ENCODE measurements at places on chromosomes 16 and 17. TPM values are rescaled to one million over a fixed set of nuclear protein-coding genes. Genes with fewer than 3 reads are reported as not detected.
A peak's percentile ranks its signal among the peaks of the same experiment; 100 is the strongest.

GRAP gene
- 8.5 TPM for total RNA-seq

USP31 gene
- total RNA-seq = 13.1 TPM

DNA sequence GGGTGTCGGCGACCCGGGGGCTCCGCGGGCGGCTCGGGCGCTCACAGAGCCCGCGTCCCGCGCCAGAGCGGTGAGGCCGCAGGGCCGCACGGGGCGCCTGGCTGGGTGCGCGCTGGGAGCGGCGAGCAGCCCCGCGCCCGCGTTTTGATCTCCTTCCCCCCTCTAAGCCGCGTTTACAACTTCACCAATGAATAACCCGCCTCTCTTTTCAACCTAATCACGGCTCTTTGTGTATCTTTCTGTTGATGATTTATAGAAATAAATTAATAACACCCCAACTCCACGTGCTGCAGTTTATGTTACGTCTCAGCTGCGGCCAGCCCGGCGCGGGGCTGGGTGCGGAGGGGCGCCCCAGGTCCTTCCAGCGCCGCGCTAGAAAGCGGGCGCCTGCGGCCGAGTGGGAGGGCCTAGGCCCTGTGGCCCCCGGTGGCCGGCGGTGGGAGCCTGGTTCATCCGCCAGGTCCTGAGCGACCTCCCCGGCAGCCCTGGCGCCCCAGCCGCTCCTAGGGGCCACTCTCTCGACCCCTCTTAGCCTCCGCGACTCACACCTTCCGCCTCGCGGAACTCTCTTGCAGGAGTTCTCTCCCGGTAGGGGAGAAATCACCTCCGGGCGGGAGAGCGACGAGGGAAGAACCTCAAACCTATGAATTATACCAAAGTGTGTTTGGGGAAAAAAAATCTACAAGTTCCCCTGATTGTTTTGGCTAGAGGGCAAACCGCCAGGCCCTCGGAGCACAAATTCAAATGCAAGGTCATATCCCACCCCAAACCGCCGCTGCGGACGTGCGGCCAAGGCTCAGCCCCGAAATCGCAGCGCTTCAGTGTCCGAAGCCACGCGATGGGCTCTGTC lies 1.9 kb downstream of the HNF1B start:
- H3K4me1 ChIP-seq = peaks cover 30% of the 10 kb centered on the region
- DNase-seq = no peak
- H3K4me3 ChIP-seq = peak overlapping the region; percentile 56
- H3K36me3 ChIP-seq = no peaks in the 10 kb centered on the region

GRCh38 chr17:19384723-19385391 lies 2.1 kb downstream of the MFAP4 start:
- H3K4me1 ChIP-seq = peaks cover 71% of the 10 kb centered on the region
- H3K4me3 ChIP-seq = peak overlapping the region; percentile 51
- DNase-seq = peak; percentile 74

DNA sequence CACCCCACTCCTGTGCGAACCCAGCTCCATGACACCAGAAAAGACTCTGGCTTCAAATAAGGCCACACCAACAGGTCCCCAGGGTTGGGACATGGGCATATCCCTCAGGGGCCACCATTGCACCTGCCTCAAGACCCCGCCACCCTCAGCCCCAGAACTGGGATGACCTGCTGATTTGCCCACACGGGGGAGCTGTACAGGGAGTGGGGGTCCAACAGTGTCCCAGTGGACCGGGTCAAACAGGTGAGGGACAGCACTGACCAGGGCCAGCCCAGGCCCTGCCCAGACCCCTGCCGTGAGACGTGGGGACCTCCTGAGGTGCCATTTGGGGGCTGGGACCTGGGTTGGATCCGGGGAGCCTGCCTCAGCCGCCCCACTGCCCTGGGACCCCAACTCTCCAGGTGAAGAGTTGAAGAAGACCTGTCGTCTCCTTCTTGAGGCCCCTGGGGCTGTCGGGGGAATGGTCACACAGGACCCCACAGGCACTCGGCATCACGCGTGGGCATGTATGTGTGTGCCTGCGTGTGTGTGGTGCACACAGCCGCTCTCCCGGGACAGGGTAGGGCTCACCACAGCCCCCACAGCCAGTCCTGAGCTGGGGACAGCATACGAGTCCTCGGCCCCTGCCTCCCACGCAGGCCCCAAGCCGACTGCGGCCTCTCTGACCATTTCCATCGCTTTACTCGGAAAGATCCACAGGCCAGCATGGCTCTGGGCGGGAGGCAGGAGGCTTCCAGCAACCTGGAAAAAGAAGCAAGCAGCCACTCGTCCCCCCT lies 34.2 kb upstream of the ZNF469 start:
- no peak overlapping the region for H3K27ac ChIP-seq
- peak; percentile 26 for DNase-seq
- H3K27me3 ChIP-seq = no peaks in the 10 kb centered on the region
- no peaks in the 10 kb centered on the region for H3K36me3 ChIP-seq
- no peaks in the 10 kb centered on the region for H3K4me1 ChIP-seq
- no peak overlapping the region for H3K4me3 ChIP-seq

DNA sequence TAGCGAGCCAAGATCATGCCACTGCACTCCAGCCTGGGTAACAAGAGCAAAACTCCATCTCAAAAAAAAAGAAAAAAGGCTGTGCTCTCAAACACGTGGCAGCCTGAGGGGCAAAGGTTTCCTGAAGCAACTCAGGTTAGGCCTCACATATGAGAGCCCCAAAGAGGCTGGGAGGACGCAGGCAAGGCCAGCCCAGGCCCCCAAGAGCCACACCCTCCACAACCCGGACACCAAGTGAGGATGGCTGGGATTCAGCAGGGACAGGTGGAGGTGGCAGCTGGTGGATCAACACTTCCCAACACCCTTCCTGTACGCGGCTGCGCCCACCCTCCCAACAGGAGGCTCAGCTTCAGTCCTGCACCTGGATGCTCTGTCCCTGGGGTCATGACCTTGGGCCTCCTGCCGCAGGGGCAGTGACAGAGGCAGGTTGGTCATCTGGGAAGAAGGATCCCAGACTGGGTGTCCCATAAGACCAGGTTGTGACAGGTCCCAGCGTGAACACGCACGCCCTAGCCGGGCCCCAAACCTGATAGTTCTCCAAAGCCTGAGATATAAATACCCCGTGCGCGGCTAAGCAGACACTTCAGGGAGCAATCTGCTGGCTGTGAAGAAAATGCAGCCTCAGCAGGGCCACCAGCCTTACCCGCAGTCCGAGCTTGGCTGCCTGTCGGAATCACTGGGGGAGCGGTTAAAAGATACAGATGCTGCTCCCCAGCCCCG lies 78.1 kb downstream of the TIMM22 start:
- no peaks in the 10 kb centered on the region for H3K27me3 ChIP-seq
- H3K36me3 ChIP-seq = peaks cover 86% of the 10 kb centered on the region
- peak; percentile 32 for DNase-seq
- no peak overlapping the region for H3K27ac ChIP-seq

DNA sequence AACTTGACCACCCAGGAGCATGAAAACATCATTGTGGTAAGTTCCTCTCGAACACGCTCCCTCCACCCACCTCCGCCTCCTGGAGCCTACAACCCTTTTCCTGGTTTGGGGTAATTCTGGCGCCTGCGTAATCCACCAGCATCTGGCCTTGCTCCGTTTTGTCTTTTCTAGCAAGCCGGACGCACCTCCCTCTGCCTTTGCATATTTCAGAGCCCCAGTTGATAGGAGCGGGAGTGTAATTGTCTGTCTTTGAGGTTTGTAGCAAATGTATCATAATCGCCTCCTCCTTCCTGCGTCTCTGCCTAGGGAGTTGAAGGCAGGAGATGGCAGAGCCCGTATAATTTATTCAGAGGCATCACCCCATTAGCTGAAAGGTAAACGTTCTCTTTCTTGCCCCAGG lies 121.3 kb upstream of the PLCG2 start:
- DNase-seq = no peak
- no peak overlapping the region for H3K4me3 ChIP-seq
- peaks cover 77% of the 10 kb centered on the region for H3K36me3 ChIP-seq
- H3K27ac ChIP-seq = no peak overlapping the region

GRCh38 chr16:58634265-58634802 lies 4.7 kb upstream of the CNOT1 start:
- no peaks in the 10 kb centered on the region for H3K36me3 ChIP-seq
- no peak overlapping the region for H3K27ac ChIP-seq
- no peaks in the 10 kb centered on the region for H3K27me3 ChIP-seq
- peaks cover 4% of the 10 kb centered on the region for H3K4me1 ChIP-seq

All from lower lobe of right lung (tissue), 2 donors.